Muscle of arm (tissue), 14 donors: ENCODE measurements at places on chromosomes 5 and 9.

DNA sequence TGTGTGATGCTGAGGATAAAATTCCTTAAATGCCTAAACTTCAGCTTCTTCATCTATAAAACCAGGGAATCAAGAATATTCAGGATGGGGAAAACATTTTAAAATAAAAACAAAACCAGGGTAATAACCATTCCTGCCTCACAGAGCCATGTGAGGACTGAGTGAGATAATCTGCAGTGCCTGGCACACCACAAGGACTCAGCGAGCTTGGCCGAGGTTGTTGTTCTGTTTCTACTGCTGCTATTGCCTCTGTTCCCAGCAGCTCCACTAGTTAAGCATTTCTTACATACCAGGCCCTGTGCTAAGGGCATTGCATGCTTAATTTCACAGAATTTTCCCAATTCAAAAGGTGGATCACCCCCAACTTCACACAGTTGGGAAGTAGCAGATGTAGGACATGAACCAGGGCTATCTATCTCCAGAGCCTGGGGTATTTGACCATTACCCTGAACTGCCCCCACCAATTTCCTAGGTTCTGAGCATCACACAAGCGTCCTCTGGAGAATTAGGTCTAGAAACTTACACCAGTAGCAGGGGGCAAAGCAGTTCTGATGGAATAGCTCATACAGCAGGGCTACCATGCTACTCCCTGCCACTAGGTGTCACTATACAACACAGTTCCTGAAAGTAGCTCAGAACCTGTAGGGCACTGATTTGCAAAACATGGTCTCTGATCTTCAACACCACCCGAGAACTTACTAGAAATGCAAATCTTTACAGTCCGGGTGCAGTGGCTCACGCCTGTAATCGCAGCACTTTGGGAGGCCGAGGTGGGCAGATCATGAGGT, 74.3 kb downstream of the LRSAM1 start:
- DNase-seq, result no peak

- no peak for DNase-seq
Measured at GRCh38 chr5:61293873-61294272, 38.2 kb upstream of the ZSWIM6 start.

DNA sequence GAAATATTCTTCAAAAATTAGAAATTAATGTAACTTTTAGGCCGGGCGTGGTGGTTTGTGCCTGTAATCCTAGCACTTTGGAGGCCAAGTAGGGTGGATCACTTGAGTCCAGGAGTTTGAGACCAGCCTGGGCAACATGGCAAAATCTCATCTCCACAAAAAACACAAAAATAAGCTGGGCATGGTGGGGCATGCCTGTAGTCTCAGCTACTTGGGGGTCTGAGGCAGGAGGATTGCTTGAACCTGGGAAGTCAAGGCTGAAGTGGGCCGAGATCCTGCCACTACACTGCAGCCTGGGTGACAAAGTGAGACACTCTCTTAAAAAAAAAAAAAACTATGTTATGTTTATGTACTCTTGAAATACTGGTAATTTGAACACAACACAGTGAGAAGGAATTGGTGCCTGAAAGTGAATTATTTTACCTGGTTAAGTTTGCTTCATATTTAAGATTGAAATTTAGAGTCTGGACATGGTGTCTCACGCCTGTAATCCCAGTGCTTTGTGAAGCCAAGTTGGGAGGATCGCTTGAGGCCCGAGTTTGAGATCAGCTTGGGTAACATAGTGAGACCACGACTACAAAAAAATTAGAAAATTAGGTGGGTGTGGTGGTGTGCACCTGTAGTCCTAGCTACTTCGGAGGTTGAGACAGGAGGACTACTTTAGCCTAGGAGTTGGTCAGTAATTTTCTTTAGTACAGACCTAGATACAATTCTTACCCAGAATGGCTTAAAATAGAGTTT, 15.0 kb downstream of the ARRDC3 start:
- no peak for DNase-seq

DNA sequence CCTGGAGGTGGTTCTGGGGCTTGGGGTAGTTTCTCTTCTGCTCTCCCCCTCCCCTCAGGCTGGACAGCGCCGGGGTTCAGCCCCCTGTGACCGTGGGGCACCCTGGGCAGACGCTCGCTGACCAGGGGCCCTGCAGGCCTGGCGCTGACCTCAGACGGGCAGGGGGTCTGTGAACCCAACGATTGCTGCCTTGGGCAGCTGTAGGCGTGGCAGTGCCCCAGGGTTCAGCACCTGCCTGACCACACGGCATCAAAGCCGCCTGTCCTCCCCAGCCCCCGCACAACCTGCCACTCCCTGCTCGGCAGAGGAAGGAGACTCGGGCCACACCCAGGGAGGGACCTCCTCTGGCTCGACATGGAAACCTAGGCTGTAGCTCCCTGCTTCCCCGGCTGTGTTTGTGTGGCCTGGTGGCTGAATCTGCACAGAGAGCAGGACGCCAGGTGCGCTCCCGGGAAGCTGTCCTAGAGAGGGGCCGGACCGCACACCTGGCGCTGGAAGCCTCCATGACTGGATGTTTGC, 12.2 kb downstream of the LCN12 start:
- no peak for DNase-seq

DNA sequence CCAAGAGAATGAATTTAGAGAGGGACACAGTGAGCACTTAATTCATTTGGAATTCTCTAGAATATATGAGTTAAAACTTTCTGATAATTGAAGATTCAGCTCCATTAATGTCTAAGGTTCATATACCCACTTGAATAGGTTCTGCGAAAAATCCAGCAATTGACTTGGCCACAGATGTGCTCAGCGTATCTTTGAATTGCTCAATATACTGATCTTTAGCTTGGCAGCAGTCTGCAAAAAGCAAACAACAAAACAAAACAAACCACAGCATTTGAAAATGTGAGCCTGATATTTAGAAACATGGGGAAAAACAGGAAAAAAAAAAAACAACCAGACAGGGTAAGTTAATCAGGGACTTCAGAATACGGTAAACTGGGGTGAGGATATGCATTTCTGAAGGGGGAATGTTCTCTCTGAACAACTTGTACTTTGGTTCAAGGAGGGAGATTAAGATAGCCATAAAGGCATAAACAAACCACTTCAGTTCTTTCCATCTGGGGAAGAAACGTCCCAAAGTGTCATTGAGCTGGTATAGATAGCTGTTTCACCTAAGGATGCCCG, 21.4 kb downstream of the AGXT2 start:
- no peak for DNase-seq

DNA sequence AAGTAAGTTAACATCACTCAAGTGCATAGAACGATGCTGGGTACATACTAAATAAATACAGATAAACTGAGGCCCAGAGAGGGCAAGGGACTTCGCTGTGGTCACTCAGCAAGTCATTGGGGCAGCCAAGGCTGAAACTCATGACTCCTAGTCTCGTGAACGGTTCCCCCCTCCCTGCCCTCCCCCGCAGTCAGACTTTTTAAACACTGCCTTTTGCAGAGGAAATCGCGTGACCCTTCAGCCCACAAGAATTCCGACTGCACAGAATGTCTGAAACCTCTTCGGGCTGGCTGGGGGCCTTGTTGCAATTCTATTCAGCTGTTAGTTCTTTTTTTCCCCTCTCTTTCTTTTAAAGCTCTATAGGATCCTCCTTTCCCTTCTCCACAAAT, 28.1 kb downstream of the NEK6 start:
- peak; percentile 73 for DNase-seq

DNA sequence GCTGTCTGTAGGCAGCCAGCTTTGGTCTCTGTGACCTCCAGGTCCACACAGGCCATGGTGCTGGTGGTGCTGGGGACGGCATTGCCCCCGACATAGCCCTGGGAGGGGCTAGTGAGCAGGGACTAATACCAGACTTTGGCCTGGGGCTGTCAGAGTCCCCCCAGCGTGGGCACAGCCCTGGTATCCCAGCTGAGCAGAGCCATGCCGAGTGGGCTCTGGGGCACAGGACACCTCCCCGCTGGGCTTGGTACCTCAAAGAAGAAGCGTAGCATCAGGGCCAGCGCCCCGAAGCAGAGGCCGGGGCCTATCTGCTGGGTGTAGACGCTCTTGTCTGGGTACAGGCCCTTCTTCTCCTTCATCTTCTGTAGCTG, 9.5 kb downstream of the MYMK start:
- DNase-seq, result no peak

DNA sequence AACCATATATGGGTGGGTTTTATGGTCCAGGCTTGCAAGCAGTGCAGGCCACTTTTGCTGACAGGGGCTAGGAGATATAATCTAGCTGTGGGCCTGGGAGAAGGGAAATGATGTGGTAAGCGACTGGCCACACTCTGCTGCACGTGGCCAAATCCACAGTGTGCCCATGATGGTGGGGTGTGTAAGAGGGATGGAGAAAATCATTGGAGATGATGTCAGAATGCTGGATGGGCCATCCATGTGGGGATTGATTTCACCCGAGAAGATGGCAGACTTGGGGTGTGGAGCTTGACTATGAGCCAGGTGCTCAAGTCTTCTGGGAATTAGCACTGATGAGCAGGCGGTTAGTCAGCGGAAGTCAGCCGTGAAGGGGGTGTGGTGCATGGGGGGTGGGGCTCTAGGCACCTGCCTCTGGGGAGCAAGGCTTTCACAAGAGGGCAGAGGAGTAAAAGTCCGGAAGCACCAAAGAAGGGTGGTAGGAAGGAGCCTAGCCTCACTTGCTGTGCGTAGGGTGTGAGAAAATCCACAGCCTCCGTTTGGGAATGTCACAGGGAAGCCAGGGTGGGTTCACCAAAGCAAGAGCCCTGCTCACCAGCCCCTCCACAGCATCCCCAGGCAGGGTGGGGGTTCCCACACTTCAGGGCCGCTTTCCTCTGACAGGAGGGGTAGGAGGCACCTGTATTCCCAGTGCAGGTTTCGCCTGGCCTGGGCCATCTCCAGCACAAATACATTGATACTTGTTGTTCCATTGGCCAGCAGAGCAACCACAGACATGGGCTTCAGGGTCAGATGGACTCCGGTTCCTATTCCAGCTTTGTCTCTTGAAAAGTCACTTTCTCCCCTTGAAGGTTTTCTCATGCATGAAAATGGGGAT, 44.5 kb upstream of the ANGPTL2 start:
- DNase-seq, result no peak
